ENCODE measurements at places on chromosomes 16 and 17.

GRCh38 chr17:80649200-80649644, 104.6 kb downstream of the RPTOR start:
- no peak for DNase-seq

DNA sequence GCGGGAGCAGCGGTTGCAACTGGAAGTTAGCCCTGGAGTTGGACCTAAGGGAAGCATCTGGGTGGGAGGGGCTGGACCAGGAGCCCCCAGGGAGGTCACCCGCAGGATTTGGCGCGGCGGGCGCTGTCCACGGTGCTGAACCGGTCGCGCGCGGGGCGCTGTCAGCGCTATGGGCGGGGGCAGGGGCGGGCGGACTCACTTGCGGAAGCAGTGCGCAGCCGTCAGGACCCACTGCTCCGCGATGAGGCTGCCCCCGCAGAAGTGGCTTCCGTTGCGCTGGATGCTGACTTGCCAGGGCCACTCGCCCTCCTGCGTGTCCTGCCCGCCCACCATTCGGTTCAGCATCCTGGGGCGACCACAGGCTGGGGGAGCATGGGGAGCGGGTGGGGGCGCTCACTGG, 4.5 kb downstream of the PRSS27 start:
- peak; percentile 50 for DNase-seq

DNA sequence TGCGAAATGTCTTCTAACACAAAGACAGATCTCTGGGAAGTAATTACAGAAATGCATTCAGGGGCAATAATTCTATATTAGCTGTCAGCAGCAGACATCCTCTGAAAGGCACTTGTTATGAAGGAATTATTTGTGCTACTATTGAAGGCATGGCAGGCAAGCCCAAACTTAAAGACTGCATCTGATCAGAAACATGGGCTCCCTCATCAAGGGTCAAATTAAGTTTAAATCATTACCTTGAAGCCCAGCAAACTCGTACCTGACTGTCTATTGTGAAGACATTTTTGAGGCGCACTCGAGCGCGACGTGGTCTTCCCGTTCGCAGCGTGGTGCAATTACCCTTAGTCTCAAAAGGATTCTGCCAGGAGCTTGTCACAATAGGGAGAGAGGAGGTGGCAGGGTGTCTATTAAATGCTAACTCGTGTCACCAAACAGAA, 110.6 kb downstream of the ZNF423 start:
- DNase-seq = no peak

GRCh38 chr17:44464037-44464436, 39.2 kb downstream of the GPATCH8 start:
- DNase-seq = no peak

GRCh38 chr16:9407206-9407758, 315.8 kb downstream of the HAPSTR1 start:
- DNase-seq = no peak

GRCh38 chr17:27381007-27381501, 75.2 kb upstream of the KSR1 start:
- DNase-seq = peak; percentile 87

DNA sequence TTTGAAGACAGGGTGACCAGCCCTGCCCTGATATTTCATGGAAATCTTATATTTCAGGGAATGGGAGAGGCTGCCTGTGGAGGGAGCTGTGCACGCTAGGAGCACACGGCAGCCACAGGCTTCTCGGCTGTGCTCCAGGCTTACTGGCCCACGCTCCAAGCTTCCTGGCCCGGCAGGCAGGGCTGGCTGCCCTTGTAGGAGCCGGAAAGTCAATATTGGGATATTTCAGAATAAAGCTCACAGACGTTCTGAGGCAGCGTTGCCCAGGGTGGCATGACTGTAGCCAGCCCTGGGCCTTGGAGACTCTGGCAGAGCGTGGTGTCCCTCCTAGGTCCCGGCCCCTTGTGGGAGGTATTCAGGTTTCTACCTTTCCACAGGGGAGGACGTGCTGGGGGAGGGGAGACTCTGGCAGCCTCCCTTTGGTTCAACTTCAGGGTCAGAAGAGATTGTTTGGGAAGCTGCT, 95.6 kb downstream of the NPIPB11 start:
- no peak for DNase-seq

GRCh38 chr16:814974-815373, 14.4 kb upstream of the GNG13 start:
- no peak for DNase-seq

DNA sequence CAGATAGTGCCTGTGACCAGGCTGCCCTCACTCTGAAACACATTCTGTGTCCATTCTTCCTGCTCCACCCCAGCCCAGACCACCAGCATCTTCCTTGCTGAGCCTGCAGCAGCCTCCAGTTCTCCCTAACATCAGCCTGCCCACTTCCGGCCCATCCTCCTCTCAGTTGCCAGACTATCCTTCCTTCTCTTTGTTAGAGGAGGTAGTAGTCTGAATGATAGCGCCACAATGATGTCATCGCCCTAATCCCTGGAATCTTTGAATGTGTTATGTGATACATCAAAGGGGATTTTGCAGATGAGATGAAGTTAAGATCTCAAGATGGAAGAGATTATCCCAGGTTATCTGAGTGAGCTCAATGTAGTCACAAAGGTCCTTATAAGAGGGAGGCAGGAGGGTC, 3.2 kb upstream of the ZDHHC1 start:
- no peak for DNase-seq

DNA sequence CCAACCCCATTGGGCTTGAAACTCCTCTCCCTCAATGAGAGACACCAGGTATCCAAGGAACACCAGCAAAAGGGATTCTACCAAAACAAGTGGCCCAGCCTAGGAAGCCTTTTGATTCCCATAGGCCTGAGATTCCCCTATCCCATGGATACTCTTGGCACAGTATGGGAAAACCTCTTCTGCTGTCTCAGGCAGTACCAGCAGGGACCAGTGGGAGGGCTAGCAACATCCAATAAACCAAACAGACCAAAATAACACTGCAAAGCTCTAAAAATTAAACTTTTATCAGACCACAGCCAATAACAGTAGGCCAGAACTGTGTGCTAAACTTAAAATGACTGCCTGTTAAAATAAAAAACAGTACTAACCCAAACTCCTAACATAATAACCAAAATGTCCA, 153.9 kb upstream of the CES5A start:
- no peak for DNase-seq

DNA sequence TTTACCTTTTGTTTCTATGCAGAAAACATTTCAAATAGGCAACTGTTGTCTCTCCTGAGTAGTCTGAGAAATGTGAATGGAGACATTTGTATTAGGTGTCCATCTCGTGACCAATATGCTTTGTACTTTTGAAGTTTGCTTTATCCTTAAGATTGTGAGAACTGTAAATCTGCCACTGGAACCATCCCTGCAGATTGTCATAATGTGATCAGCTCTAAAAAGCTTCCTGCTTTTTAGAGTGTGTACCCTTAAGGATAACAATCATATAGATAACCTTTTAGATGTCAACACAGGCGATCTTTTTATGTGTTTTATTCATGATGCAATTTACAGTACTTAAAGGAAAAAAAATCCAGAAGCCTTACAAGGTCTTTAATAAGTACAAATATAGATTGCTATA, 63.5 kb downstream of the PRKCA start:
- DNase-seq = no peak

Measured in NAMALWA (cell line).